ENCODE measurements at places on chromosomes 6 and 20. TPM values are rescaled to one million over a fixed set of nuclear protein-coding genes. Genes with fewer than 3 reads are reported as not detected.

The JARID2 gene
- total RNA-seq: 3.9 TPM

The IMPG1 gene
- total RNA-seq: not detected

The ARMH2 gene
- not detected for total RNA-seq

DNA sequence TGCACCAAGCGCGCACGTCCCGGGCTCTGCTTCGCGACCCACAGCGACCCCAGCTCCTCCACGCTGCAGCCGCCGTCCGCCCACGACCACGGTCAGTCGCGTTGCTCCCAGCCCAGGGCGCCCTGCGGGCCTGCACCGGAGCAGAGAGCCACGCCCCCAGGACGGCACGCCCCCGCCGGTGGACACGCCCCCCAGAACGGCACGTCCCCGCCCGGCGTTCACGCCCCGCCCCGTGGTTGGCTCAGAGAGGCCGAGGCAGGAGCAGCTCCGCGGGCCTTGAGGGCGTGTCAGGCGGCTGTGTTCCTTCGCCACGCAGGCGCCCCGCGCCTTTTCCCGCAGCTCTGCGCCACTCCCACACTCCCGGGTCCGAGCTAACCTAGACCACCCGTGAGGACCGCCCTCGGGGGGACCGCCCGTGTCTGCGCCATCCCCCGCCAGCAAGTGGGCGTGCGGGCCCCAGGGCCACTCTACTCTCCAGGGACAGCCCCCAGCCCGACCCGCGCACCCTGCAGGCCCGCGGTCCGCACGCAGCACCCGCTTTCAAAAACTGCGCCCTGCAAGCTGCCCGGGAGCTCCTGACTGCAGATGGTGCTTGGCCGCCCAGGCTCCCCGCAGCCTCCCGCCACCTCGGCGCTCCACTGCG, at the start of gene RNASET2:
TSS of gene RNASET2 (minus strand) at position 107 of the 643 bp plus-strand sequence. CDS start 368 bp downstream, outside the sequence.
- DNase-seq: peak; percentile 99
- H3K27ac ChIP-seq: peak within 1 kb of the TSS; percentile 84
- peak within 1 kb of the TSS; percentile 97 for H3K4me3 ChIP-seq
- no peaks in the 10 kb centered on the region for H3K36me3 ChIP-seq
- H3K27me3 ChIP-seq: no peaks in the 10 kb centered on the region

Data from right lobe of liver (tissue), 6 donors.